ENCODE measurements at places on chromosomes 16 and 17.

- DNase-seq, result no peak
These were observed 648.9 kb downstream of the WWOX start for GRCh38 chr16:78748220-78748929.

- no peak for DNase-seq
These were observed 957.6 kb upstream of the SOX9 start for GRCh38 chr17:71163121-71163812.

- no peak for DNase-seq
These were observed 18.4 kb downstream of the TEKT5 start for GRCh38 chr16:10676284-10676683.

DNA sequence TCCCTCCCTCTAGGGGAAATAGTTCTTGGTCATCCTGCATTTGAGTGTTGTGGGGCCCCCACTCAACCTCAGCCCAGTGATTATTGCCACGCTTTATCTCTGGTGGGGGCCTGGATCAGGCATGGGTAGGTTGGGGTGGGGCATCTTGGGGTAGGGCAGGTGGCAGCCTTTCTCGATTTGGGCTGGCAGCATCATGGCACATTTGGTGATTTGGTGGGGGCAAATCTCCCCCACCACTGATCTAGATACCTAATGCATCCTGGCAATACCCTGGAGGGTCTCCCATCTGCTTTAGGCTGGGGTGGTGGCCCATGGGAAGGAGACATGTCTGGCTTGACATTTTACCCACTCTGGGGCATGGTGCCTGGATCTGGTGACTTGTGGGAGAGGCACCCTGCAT, 40.2 kb downstream of the NLRP1 start:
- DNase-seq, result no peak

DNA sequence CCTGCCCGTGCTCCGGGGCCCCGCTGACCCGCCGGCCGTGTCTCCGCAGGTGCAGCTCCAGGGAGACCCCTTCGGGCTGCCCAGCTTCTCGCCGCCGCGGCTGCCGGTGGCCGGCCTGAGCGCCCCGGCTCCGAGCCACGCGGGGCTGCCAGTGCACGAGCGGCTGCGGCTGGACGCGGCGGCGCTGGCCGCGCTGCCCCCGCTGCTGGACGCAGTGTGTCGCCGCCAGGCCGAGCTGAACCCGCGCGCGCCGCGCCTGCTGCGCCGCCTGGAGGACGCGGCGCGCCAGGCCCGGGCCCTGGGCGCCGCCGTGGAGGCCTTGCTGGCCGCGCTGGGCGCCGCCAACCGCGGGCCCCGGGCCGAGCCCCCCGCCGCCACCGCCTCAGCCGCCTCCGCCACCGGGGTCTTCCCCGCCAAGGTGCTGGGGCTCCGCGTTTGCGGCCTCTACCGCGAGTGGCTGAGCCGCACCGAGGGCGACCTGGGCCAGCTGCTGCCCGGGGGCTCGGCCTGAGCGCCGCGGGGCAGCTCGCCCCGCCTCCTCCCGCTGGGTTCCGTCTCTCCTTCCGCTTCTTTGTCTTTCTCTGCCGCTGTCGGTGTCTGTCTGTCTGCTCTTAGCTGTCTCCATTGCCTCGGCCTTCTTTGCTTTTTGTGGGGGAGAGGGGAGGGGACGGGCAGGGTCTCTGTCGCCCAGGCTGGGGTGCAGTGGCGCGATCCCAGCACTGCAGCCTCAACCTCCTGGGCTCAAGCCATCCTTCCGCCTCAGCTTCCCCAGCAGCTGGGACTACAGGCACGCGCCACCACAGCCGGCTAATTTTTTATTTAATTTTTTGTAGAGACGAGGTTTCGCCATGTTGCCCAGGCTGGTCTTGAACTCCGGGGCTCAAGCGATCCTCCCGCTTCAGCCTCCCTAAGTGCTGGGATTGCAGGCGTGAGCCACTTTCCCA, 5.9 kb downstream of the CTF1 start:
- no peak for DNase-seq

- no peak for DNase-seq
These were observed 14.3 kb downstream of the CYTH1 start for GRCh38 chr17:78767806-78768205.

DNA sequence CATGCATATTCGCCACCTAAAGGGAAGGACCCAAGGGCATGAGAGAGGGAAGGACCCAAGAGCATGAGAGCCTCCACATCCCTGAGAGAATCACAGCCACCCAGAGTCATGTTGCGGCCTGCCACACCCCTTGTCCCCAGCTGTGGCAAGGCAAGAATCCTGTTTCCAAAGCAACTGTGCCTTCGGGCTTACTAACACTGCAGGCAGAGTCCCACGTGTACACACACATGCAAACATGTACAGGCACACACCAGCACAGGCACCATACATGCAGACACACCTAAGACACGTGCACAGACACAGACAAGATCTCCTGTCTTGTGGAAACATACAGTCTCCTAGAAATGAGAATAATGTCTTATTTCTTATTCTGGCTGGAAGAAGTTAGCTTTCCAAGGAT, 92.4 kb upstream of the CDYL2 start:
- no peak for DNase-seq

DNA sequence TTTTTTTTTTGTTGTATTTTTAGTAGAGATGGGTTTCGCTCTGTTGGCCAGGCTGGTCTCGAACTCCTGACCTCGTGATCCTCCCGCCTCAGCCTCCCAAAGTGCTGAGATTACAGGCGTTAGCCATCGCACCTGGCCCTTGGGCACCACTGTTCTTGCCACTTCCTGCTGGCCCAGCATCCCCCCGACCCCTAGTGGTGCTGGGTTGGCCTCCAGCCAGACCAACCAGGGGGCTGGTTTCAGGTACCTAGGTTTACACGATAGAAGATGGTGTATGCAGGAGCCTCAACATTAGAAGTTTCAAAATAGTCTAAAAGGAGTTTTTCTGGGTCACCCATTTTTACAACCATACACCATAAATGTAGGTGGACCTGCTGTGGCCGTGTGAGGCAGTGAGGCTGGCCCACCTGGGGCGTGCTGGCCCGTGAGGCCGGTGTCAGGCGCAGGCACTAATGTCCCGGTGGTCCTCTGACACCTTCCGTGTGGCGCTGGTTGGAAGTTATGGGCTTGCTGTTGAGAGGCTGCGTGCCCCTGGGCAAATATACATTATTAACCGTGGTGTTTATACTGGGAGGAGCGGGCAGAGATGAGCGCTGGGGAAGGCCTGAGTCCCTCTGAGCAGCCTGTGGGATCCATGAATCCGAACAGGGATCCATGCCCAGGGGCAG, 43.5 kb downstream of the CFAP20 start:
- DNase-seq, result no peak

- DNase-seq, result no peak
These were observed 9.5 kb downstream of the FOXF1 start for GRCh38 chr16:86519649-86520316.

GRCh38 chr17:73598212-73598611, 46.0 kb downstream of the SDK2 start:
- no peak for DNase-seq

DNA sequence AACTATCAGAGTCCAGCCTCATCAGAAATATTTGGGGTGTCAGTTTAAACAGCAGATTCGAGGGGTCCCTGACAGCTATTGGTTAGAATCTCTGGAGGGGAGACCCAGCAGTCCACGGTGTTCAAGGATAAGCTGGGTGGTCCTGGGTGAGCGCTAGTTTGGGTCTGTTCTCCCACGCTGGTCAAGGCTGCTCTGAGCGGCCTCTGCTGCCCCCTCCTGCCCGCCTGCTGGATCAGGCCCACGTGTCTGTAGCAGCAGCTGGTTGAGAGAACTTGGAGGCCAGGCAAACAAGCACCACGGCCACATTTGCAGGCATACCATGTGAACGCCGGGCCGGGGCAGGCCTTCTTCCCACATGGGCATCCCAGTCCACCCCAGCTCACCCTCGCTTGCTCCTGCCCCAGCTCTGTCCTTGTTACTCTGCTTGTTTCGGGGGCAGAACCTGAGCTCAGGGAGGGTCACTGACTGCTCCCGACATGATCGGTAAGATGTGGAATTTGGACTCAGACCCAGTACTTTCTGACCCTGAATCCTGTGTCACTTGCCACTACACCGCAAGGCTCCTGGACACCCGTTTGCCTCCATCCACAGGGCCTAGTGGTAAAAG, 7.4 kb downstream of the FOXF1 start:
- no peak for DNase-seq

DNA sequence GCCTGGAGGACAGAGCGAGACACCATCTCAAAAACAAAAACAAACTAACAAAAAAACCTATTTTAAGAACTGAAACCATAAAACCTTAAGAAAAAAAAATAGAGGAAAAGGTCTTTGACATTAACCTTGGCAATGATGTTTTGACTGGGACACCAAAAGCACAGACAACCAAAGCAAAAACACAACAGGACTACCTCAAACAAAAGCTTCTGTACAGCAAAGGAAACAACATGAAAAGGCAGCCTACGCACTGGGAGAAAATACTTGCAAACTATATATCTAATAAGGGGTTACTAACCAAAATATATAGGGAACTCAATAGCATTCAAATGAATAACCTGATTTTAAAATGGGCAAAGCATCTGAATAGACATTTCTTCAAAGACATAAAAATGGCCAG, 32.3 kb downstream of the CDR2 start:
- DNase-seq, result no peak

GRCh38 chr17:72184805-72185204, 64.0 kb downstream of the SOX9 start:
- DNase-seq, result no peak

GRCh38 chr16:50547340-50548124, 664 bp upstream of the NKD1 start:
- no peak for DNase-seq

DNA sequence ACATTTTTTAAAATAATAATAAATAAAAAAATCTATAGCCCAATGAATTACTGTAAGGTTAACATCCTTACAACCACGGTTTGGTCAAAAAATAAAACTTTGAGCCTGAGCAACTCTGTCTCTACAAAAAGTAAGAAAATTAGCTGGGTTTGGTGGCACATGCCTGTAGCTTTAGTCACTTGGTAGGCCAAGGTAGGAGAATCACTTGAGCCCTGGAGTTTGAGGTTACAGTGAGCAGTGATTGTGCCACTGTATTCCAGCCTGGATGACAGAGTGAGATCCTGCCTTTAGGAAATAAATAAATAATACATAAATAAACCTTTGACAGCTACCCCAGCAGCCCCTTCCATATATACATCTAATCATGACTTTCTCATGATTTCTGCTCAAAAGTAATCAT, 26.9 kb upstream of the PHAF1 start:
- DNase-seq, result no peak
